ENCODE measurements at places on chromosomes 7 and 10. TPM values are rescaled to one million over a fixed set of nuclear protein-coding genes. Genes with fewer than 3 reads are reported as not detected.

The HOGA1 gene
- total RNA-seq = not detected

The CNNM1 gene
- 0.33 TPM for total RNA-seq

The GDF2 gene
- not detected for total RNA-seq

The CSGALNACT2 gene
- 46.6 TPM for total RNA-seq

The SPAM1 gene
- not detected for total RNA-seq

The PNLIPRP3 gene
- total RNA-seq = not detected

The MYOZ1 gene
- total RNA-seq = not detected

GRCh38 chr10:101216207-101217043 lies 12.8 kb downstream of the LBX1 start:
- no peak for DNase-seq

DNA sequence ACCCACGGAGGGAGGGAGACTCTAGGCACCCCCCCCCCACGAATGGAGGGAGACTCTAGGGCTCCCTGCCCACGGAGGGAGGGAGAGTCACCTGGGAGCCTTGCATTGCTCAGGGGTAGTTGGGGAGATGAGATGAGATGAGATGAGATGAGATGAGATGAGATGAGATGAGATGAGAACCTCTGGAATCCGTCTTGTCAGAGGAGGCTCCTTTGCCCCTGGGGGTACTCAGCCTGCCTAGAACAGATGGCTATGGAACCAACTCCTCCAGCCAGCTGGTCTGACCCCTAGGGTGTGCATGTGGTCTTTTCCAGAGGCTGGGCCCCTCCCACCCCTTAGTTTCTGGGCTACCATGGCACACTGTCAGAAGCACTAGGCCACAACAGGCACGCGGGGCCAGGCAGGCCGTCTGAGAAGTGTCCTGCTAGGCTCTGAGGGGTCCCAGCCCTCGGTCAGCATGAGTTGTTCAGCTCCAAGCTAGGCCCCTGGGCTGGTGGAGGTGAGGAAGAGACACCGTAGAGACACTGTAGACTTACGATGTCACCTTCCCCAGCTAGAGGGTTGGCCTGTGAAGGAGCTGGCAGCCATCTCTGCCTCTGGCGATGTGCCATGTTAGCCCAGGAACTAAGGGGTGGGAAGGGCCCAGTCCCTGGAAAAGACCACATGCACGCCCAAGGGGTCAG lies 8.8 kb downstream of the TSPAN15 start:
- no peak for DNase-seq

- no peak for DNase-seq
These were observed 46.3 kb upstream of the HBP1 start for GRCh38 chr7:107122486-107122911.

DNA sequence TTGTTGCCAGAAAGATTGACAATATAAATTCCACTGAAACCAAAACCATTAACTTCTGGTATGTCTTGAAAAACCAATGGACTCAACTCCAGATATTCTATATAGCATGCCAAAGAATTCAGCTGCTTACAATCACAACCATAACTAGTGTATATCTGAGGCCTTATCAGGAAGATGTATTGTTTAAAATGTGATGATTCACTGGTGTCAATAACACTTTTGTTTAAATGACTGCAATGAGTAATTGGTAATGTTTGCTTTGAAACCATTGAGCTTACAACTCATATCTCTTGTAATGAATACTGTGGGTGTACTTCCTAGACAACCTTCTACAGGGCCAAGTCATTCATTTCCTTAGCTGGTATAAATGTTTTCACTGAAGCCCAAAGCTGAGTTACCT lies 727.9 kb upstream of the KCND2 start:
- no peak for DNase-seq

GRCh38 chr10:97612386-97612785 lies 20.9 kb downstream of the MORN4 start:
- DNase-seq = no peak

- DNase-seq = peak; percentile 23
These were observed 18.2 kb downstream of the HNRNPF start for GRCh38 chr10:43390759-43391158.

GRCh38 chr7:47792521-47793121 lies 155.6 kb downstream of the PKD1L1 start:
- DNase-seq = no peak

DNA sequence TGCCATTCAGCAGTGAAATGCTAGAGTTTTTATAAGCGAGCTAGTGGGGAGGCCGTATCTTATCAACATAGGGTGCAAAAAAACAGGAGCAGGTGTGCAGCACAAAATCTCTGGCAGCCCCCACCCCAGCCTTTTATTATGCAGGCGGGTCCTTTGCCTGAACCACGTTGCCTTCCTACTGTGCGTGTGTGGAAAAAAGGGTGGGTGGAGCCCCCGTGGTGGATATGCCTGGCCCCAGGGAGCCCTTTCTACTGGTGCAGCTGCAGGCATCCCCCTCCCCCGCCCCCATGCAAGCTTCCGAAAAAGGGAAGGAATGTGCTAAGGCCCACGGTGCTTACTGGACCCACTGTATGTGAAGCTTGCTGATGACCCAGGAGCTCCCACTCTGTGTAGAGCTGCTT lies 175.9 kb downstream of the USP6NL start:
- no peak for DNase-seq

DNA sequence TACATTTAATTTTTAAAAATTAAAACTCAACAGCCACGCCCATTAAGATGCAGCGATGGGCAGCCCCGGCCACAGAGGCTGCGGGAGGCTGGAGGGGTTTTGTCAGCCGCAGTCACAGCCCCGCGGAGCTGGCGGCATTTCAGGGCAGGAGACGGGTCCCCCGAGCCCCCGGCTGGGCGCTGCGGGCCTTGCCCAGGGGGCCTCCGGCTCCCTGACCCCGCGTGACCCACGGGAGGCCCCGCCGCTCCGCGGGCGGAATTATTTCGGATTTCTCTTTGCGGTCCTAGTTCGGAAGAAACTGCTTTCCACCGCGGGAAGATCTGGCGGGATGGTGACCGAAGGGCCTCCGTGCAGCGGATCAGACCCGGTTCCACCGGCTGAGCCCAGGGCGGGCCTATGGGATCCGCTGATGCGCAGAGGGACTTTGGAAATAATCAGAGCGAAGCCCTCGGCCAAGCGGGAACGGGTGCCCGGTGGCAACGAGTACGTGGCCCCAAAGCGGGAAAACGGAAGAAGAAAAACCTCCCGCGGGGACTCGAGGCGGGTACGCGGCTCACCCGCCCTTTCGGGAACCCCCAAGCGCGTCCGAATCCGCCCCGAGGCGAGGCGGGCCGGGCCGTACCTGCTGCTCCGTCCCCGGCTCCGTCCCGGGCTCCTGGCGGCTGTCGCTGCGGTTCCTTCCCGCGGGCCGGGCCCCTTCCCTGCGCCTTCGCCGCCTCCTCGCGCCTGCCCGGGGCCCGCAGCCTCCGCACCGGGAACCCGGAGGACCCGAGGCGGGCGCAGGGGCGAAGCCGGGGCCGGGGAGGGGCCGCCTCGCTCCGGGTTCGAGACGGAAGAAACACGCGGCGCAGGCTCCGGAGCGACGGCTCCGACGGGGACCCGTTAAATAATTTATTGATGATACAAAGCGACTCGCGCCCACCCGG lies 1.7 kb downstream of the NKX6-2 start:
- no peak for DNase-seq

Measured in naive thymus-derived CD4-positive, alpha-beta T cell (primary cell).